ENCODE measurements at places on chromosomes 7 and 10. TPM values are rescaled to one million over a fixed set of nuclear protein-coding genes. Genes with fewer than 3 reads are reported as not detected.

DNA sequence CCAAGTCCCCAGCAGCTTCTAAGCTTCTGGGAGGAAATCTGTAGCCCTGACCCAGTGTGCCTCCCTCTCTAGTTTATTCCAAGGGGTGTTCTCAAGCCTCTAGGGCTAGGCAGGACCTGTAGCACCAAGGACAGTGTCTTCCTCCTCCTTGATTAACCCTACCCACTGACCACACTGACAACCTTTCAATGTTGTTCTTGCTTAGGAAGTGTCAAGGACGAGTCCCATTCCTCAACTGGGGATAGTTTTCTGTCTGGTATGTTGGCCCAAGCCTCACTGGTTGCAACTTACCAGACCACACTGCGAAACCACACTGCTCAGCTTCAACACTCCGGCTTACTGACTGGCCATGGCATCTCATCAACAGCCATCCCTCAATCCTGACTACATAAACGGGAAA lies 100.0 kb downstream of the RNF216 start:
- DNase-seq, result no peak

DNA sequence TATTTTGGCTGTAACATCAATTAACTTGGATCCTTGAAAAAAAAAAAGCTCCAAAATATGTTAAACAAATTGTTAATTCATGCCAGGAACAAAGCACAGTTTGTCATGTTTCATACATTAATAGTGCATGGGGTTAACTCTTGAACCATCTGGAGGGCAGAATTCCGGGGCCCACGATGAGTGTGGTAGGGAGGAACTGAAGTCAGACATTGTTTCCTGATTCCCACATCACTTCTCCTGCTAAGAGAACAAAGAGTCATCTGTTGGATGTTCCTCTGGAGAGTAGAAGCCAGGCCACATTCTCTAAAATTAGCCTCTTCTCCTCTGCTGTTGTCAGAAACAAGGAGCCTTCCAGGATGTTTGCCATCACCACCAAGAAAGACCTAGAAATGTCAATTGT lies 54.6 kb downstream of the TMEM178B start:
- peak; percentile 10 for DNase-seq

GRCh38 chr7:96784597-96784996 lies 75.0 kb upstream of the SEM1 start:
- no peak for DNase-seq

GRCh38 chr7:92609921-92610518 lies 19.8 kb upstream of the FAM133B start:
- DNase-seq, result no peak

DNA sequence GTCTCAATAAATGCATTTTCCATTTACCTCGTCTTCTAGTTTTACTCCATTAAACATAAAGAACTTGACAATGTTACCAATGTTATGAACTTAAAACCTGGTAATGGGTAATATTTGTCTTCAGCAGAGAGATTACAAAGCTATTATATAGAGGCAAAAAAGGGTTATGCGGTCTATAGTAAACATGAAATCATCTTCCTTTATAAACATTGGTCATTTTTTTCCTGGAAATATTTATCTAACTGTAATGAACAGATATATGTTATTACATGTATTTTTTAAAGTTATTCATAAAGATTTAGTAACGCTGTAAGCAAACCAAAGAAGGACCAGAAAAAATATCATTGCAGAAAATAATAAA lies 1.3 kb downstream of the VWDE start:
- DNase-seq, result no peak

DNA sequence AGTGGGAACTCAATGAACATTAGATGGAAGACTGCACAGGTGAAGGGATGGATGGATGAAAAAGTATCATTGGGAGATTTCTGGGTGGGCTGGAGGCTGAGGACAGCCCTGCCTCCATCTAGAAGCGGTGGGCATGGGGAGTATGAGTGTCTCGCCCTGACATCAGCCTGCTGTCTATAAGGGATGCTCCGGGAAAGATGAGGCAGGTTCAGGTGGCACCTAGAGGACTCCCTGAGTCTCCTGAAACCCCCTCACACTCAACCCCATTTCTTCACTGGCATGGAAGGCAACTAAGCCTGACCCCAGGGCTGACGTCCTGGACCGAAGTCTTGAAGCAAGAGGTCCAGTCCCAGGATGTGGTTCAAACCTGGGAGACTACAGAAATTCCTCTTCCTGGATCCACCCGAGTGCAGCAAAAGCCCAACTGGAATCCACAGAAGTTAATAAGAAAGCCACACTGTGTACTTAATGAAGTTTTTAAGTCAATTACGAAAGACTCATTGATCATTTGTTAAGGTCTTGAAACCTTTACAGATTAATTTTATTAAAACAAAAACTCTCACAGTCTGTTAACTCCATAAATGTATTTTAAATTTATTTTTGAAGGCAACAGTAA lies 238.8 kb downstream of the EMX2 start:
- DNase-seq, result no peak

DNA sequence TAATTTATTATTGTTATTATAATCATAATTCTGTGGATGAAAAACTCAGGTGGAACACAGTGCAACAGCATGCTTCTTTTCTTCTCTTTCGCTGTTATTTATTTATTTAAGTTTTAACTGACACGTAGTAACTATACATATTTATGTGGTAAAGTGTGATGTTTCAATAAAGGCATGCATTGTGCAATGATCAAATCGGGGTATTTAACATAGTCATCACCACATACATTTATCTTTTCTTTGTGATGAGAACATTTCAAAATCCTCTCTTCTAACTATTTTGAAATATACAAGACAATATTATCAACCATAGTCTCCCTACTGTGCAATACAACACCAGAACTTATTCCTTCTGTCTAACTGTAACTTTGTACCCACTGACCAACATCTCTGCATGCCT lies 152.5 kb upstream of the LYZL1 start:
- no peak for DNase-seq

DNA sequence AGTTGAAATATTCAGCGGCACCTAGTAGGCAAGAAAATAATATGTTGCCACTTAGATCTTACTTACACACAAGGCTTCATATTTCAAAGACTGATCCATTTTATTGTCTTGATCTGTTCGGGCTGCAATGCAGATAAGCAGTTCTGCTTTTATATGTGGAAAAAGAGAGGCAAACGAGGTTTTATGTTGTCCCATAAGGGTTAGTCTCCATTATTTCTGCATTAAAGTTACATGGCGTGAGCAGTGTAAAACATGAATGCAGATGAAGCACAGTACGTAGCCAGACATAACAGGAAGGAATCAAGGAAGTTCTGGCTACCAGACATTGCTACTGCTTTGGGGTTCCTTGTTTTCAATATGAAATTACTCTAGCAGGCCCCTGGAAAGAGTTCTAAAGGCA lies 224.8 kb downstream of the BBS9 start:
- DNase-seq, result no peak

- DNase-seq, result no peak
Measured at GRCh38 chr10:11057994-11058393, 40.3 kb downstream of the CELF2 start.

DNA sequence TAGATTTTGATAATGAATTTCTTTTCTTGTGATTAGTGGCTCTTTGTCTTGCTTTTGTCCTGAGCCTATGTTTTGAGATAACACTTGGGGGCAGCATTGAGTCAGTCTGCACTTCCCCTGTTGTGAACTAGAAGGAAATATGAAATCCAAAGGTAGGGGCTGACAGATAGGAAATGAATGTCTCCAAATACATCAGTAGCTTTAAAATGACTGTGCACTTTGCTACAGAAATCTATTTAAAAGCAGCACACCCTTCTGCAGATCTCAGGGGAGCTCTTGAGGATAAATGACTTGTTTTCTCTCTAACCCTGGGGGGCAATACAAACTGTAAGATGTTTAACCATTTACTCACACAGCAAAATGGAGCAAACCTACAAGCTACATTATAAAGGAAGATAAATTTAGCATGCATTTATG lies 176.0 kb upstream of the MYO3A start:
- no peak for DNase-seq

DNA sequence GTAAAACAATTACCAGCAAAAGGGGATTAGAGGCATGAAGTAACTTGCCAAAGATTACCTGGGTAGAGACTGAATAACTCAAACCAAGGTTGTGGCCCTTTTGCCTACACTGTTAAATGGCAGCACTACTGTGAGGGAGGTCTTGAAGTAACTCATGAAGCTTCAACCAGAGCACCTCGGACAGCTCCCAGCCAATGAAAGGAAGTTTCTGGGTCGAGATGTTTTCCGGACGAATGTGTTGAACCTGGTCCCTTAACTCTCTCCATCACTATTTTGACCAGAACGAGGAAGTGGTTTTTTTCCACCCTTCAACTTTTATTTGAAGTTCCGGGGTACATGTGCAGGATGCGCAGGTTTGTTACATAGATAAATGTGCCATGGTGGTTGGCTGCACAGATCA lies 133.6 kb upstream of the PRKCQ start:
- DNase-seq, result no peak

GRCh38 chr7:154451480-154452457 lies 399.6 kb downstream of the DPP6 start:
- DNase-seq, result no peak

DNA sequence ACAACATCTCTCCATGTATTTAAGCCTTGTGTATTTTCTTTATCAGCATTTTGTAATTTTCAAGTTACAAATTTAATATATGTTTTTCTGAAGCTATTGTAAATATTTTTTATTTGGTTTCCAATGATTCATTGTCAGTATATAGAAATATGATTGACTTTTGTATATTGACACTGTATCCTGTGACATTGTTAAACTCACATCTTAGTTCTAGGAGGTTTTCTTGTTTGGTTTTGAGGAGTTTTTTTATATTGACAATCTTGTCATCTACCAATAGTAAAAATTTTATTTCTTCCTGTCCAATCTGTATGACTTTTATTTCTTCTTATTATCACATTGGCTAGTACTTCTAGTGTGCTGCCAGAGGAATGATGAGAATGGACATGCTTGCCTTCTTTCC lies 393.7 kb downstream of the GPAM start:
- DNase-seq, result no peak

GRCh38 chr7:95730493-95731280 lies 41.7 kb upstream of the DYNC1I1 start:
- DNase-seq, result no peak

GRCh38 chr7:128231021-128231420 lies 10.1 kb upstream of the LEP start:
- no peak for DNase-seq

DNA sequence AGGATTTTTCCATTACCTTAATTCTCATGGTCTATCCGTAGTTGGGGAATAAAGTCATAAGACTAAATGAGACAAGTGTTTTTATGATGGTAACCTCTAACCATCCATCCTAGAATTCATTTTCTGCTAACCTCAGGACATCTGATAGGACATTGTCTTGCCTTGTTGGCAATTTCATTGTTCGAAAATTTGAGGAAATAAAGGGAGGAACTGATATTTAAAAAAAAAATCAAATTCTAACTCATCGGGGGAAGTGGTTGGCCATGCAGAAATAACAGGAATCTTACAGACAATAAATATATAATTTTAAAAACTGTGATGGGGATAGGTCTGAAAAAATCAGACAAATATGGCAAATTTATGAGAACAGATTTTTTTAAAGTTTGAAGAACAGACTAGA lies 21.7 kb upstream of the RHOBTB1 start:
- no peak for DNase-seq

- no peak for DNase-seq
Measured at GRCh38 chr10:29735628-29736365, 101.0 kb upstream of the SVIL start.

GRCh38 chr7:127948930-127949329 lies 82.3 kb downstream of the LRRC4 start:
- DNase-seq, result no peak

DNA sequence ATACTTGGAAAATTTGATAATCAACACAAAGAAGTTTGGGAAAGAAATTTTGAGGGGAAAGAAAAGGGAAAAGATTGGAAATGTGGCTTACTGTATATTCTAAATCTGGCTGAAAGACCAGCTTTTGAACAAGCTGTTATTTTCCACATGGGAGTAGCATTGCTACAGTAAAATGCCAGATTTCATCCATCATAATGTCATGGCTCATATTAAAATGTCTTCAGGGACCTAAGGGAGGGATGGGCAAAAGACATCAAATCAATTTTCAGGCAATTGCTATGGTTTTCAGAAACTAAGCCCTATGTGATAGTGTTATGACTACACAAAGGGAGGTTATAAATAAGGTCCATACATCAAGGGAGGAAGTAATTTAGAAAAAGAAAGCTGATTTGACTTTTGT lies 1116.9 kb upstream of the CELF2 start:
- peak; percentile 8 for DNase-seq

DNA sequence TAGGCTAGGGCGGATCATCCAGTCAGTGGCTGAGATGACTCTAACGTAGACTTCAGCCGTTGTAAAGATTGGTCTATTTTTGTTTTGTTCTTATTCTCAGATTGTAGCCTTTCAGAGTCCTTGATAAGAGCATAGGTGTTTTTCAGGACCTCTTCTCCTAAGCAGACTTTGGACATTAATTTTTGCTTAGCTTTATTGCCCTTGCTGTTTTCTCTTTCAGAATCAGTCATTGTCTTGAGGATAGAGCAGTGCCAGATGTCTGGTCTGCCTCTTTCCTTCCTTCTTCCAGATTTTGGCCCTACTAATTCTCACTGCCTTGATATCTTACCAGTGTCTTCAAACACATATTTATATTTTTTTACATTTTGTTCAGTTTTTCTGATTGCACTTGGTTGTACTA lies 49.5 kb downstream of the C1GALT1 start:
- no peak for DNase-seq

DNA sequence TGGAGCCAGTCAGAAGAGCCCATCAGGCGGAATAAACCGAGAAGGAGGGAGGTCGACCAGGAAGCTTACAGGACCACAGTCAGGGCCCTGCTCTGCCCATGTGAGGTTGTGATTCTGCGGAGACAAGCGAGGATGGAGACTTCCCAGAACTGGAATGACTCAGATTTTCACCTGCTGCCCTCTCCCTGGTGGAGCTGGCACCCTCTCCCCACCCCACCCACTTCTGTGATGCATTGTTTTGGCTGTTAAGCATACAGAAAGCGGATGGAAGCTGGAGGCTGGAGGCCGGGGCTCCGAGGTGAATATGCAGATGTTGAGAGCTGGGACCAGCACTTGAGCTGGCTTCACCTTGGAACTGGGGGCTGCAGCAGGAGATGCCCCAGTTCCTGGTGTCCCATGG lies 57.4 kb downstream of the NPTX2 start:
- no peak for DNase-seq

ELAPOR2 gene
- 14.6 TPM for total RNA-seq

DRGX gene
- 0.26 TPM for total RNA-seq

GIMAP5 gene
- total RNA-seq, result 25.6 TPM

SPDYE5 gene
- not detected for total RNA-seq

GPR15LG gene
- total RNA-seq, result 16.6 TPM

PDZD7 gene
- 0.21 TPM for total RNA-seq

MARVELD1 gene
- 34.0 TPM for total RNA-seq

SPDYE1 gene
- total RNA-seq, result not detected

GDF10 gene
- 7.8 TPM for total RNA-seq

KCND2 gene
- total RNA-seq, result 5.9 TPM

GCK gene
- 1.4 TPM for total RNA-seq

MAT1A gene
- not detected for total RNA-seq

All from urinary bladder (tissue), 4 donors.